Chondrocyte (in vitro differentiated cells): ENCODE measurements at places on chromosomes 1 and 21. TPM values are rescaled to one million over a fixed set of nuclear protein-coding genes. Genes with fewer than 3 reads are reported as not detected.

ALX3 gene
- not detected in 3 replicates for total RNA-seq

SLC35F3 gene
- total RNA-seq: not detected in 3 replicates

MGST3 gene
- 154 to 167 TPM (median 165 TPM) in 3 replicates for total RNA-seq

ORC1 gene
- total RNA-seq: 0.95 to 5.1 TPM (median 1.2 TPM) in 3 replicates

HSF2BP gene
- 3.5 to 5.0 TPM (median 4.0 TPM) in 3 replicates for total RNA-seq

SYPL2 gene
- 0.75 to 1.3 TPM (median 1.1 TPM) in 3 replicates for total RNA-seq

MIXL1 gene
- total RNA-seq: 0.17 TPM in 1 of 3 replicates, not detected in the others

SLFNL1 gene
- total RNA-seq: 0.25 to 0.48 TPM in 2 of 3 replicates, not detected in the other

AMPD1 gene
- not detected in 3 replicates for total RNA-seq

CD84 gene
- not detected in 3 replicates for total RNA-seq

KLHDC8A gene
- 0.12 TPM in 1 of 3 replicates, not detected in the others for total RNA-seq

ADGRB2 gene
- 11.9 to 20.4 TPM (median 12.2 TPM) in 3 replicates for total RNA-seq

NEK7 gene
- 58.3 to 73.0 TPM (median 62.7 TPM) in 3 replicates for total RNA-seq

C1orf115 gene
- total RNA-seq: 2.0 to 3.5 TPM (median 3.4 TPM) in 3 replicates

CRYBG2 gene
- not detected in 3 replicates for total RNA-seq
